Stimulated activated CD4-positive, alpha-beta T cell treated with anti-CD3 and anti-CD28 coated beads, Interleukin-1b, Interleukin-23, amount 100 ng/mL, for 4 hours (primary cell): ENCODE measurements at places on chromosomes 6 and 20.

DNA sequence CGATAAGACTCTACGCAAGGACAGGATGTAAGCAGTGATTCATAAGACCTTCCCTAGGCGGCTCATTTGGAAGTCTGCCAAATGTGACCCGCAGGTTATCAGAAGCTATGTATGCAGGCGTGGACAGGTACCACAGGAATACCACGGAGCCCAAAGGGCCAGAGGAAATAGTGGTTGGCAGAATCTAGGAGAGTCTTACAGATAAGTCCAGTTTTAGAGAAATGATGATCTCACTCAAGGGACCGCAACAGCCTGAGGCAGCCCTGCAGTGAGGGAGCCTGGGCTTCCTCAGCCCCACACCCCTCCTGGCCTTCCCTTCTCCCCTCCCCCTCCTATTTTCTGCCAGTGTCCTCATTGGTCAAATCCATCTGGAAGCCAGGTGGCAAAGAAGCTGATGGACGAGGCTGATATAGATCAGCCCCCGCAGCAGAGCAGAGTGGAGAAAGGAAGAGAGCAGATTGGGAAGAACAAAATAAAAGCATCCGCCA is 110.6 kb downstream of the FNDC1 start:
- no peak for DNase-seq

- no peak for DNase-seq
Observed at GRCh38 chr6:1322156-1322555, 10.3 kb downstream of the FOXQ1 start.

DNA sequence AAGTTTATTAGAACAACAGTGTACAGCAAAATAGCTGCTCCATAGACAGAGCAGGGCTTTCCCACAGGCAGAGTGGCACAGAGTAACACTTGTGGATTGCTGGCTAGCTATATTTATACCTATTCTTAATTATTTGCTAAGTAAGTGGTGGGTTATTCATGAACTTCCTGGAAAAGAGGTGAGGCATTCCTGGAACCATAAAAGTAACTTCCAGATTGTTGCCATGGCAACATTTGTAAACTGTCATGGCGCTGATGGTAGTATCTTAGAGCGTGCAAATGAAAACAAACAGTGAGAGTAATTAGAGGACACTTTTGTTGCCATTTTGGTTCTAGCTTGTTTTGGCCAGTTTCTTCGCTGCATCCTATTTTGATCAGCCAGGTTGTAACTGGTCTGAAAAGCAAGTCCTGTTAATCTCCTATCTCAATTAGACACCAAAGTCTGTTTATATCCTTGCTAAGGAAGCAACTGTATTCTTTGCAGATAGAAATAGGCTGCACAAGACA is 23.9 kb downstream of the DEFB114 start:
- DNase-seq, result no peak

DNA sequence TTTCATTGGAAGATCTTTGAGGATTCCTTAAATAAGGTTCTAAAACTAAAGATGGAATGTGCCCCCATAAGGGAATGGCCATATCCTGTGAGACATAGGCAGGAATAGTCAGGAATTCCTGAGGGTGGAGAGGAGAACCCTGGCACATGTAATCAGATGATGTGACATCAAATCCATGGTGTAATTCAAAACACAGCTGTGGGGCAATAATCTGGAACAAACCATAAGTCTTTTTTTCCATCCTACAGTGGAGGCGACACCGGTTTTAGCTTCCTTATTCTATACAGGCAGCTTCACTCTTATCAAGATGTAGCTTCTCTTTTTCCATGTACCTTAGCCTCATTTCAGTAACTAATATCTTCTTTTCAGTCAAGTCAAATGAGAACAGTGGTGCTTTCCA is 133.6 kb upstream of the CITED2 start:
- DNase-seq, result no peak

DNA sequence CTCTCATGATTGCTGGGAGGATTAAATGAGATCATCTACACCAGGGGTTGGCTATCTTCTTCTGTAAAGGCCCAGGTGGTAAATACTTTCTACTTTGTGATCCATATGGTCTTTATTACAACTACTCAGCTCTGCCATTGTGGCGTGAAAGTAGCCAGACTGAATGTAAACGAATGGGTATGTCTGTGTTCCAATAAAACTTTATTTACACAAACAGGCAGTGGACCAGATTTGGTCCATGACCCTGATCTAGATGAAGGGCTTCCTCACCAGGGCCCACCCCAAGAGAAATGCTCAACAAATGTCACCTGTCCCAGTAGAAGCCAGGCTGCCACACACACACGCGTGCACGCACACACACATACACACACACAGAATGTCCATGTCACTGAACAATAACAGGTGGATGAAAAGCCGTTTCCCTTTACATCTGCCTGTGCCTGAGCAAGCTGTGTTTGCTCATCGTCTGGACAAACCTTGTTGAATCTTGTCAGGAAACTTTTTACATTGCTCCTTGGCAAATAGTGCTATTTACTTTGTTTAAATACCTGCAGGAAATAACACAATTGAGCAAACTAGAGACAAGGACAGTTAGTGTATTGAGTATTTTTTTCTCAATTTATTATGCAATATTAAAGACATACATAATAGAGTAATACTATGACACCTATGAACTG is 114.3 kb downstream of the EYA2 start:
- no peak for DNase-seq

DNA sequence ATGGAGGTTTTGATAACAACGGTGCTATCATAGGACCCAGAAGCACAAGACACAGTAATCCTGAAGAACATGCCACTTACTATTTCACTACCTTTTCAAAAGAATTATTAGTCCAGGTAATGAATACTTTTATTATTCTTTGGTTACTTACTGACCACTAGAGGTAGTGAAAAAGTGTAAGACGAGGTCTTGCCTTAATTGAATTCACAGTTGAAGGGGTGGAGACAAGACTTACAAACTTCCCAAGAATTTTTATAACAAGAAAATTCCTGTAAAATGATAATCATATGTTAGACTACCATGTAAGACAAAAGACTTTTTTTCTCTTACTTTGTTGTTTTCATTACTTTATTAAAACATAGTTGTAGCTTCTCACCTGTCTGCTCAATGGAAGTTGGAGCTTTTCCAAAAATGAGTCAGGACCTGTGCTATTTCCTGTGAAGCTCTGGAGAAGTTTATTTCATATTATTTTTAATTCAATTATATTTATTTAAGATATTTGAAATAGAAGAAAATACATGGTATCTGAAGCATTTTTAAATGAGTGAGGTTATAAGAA is 52.4 kb downstream of the DOP1A start:
- no peak for DNase-seq

DNA sequence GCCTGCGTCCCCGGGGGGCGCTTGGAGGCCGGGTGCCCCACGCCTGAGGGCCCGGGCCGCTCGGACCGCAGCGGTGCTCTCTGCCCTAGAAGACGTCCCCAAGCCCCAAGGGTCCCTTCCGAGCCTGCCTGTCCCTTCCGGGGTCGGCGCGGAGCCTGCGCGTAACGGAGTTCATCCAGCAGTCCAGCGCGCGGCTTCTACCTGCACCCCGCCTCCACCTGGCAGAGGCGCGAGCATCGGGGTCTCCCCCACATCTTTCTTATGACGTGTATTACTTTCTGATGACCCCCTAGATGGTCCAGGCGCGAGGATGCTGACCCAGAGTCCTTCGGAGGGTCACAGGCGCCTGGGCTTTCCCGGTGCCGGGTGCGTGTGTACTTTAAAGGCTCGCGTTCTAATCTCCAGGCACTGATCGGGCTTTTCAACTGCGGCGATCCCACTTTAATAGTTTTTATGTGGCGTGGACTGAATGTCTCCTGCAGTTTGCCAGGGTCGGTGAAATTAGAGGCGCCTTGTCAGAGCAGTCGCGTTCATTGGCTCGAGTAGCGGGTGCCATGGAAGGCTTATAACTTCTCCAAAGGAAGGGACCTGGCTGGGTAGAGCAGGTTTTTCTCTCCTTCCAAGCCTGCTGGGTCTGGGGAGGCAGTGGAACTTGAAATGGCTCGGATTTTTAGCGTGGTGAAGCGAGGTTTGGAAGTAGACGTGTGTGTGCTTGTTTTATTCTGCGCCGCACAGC is 912 bp downstream of the EYA4 start:
- DNase-seq, result no peak

DNA sequence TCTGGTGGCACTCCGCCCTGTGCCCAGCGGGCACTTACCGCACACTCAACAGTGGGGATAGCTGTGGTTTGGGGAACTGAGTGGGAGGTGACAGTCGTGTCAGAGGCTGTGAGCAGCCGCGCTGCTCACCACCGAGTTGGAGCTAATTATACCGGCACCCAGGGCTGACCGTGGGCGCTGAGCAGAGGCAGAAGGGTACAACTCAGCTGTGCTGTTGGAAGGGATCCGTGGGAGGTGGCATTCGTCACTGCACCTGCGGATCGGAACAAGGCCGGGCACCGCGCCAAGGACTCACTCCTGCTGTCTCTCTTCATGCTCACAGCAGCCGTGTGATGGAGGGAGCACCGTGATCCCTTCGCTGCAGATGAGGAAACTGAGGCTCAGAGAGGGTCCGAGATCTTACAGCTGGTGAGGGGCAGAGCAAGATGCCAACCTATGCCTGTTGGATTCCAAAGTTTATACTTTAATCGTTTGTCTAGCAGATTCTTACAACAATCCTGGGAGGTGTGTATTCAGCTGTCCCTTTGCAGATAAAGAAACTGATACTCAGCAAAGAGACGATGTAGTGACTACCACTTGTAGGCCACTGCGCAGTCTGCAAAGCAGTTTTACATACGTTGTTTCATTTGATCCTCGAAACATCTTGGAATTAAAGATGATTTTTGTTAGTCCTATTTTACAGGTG is 713 bp upstream of the ELMO2 start:
- DNase-seq, result peak; percentile 91

DNA sequence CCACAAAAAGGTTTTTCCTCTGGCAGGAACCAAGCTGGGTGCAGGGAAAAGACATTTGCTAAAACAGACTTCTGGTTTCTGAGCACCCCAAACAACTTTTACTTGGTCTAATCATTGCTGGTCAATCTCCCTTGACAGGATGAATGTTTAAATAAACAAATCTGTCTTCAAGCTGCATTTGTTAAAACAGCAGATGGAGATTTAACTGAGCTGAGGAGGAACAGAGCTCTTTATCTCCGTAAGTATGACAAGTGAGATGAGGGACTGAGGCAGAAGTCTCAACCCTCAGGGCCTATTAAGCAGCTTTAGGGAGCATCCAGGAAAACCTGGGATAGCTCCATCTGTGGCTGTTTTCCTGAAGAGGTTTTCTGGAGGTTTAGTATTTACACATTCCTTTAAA is 40.6 kb downstream of the NINL start:
- DNase-seq, result no peak
